GDM1 (cell line): ENCODE measurements at places on chromosomes 1 and 21.

DNA sequence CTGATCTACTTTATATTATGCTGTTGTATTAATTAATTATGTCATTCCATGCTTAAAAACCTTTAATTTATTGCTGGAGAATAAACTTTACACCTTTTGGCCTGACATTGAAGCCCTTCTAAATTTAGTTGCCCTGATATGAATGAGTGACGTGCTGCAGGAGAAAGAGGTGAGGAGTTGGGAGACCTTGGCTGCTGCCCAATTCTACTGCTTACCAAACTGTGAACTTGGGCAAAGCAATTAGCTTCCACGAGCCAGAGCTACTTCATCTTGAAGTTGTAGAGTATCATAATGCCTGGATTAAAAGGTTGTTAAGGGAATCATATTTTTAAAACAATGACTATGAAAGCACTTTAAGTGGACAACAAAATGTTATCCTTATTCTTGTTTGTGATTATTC is 126.8 kb upstream of the DEPDC1 start:
- DNase-seq = no peak

DNA sequence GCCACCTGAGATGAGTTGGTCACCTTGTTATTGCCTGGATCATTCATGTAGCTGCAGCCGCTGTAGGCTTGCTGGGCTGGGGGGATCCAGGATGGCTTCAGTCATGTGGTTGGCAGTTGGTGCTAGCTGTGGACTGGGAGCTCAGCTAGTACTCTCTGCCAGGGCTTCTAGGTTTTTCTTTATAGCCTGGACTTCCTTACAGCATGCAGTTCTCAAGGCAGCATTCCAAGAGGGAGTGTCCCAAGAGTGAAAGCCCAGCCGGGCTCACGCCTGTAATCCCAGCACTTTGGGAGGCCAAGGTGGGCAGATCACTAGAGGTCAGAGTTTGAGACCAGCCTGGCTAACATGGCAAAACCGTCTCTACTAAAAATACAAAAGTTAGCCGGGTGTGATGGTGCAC is 23.7 kb upstream of the ACTL8 start:
- no peak for DNase-seq

- DNase-seq = no peak
Observed at GRCh38 chr1:8077120-8077573, 51.0 kb upstream of the ERRFI1 start.

- DNase-seq = no peak
Observed at GRCh38 chr1:79259390-79260336, 253.1 kb upstream of the ADGRL4 start.

DNA sequence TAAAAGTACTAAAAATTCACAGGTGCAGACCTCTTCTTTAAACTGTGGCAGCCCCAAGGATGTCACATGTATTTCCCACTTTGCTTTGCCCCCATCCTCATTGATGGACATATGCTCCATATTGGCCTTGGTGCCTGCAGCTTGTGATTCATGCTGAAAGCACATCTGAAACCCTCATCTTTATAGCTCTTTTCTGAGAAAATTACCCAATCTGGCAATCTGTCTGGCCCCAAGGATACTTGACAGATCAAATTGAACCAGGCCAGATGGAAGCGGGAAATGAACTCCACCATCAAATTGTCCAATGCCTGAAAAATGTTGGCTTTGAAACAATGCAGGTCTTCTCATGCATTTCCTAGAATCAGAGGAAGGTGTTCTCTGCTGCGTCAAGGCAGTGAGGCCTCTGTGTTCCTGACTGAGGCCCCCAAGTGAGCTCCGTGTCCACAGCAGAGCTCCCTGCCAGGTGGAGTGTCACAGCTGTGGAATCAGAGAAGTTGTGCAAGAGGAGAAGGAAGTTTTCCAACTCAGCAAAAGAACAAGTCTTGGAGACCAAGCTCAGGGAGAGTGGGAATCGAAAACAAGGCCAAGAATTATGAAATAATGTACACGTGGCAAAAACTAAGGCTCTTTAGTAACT is 323.7 kb downstream of the PLPP3 start:
- DNase-seq = no peak
